Stimulated activated CD8-positive, alpha-beta memory T cell treated with anti-CD3 and anti-CD28 coated beads, Interleukin-2, amount 100 ng/mL, for 48 hours (primary cell): ENCODE measurements at places on chromosomes 2 and 18.

DNA sequence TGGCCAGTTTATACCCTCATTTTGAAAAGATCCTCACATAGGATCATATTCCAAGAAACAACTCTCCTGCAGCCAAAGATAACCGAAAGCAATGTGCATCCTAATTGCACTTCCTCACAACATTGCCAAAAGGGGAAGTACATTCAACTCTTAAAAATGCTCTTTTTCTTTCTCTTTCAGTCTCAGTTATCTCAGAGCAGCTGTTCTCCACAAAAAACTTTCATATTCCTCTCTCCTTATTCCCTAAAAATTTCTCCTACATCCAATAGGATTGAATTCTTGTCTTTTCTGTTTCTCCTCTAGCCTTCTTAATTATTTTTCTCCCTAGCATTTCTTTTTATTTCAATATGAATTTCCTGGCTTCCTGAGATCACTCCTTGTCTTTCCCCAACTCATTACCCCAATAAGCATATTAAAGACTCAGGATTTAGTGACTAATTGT is 7.4 kb upstream of the VRK2 start:
- DNase-seq, result no peak

- DNase-seq, result no peak
Observed at GRCh38 chr2:71505086-71505769, 51.9 kb downstream of the DYSF start.

DNA sequence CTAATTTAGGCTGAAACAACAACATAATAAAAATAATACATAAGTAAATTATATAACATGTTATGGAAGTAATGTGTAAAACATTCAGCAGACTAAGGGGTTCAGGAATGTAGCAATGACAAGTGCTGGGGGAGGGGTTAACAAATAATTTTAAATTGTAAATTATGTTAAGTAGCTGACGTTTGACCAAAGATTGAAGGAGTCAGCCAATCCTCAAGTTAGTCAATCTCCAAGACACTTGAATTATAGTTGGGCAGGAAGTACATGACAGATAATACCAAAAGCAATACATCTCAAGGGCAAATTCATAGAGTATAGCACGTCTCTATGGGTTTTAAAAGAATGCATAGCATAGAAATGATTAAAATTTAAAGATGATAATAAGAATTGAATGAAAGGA is 89.1 kb downstream of the KCNH7 start:
- no peak for DNase-seq

DNA sequence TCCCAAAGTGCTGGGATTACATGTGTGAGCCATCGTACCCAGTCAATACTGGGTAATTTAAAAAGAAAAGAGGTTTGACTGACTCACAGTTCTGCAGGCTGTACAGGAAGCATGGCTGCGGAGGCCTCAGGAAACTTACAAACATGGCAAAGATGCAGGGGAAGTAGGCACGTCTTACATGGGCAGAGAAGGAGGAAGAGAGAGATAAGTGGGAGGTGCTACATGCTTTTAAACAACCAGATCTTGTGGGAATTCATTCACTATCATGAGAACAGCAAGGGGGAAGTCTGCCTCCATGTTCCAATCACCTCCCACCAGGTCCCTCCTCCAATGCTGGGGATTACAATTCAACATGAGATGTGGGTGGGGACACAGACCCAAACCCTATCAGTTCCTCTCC is 192.5 kb downstream of the ATAD2B start:
- no peak for DNase-seq

- no peak for DNase-seq
Observed at GRCh38 chr2:7083580-7084509, 166.6 kb downstream of the RNF144A start.

- DNase-seq, result no peak
Observed at GRCh38 chr2:70118798-70119454, 31.6 kb downstream of the PCBP1 start.

DNA sequence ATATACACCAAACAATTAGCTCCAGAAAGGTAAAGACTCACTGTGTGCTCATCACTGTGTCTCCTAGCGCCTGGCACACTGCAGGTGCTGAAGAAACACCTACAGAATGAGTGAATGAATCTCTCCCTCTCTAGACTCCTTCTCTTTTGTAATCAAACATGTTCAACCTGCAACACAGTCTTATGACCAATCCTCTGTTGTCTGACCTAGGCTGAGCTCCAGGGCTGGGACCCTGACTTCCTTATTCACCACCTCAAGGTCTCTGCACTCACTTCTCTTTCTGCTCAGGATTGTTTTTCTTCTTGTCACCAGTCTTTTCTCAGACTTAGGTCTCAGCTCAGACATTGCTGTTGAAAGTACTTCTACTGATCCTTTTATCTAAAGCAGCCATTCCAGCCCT is 9.8 kb downstream of the CKAP2L start:
- no peak for DNase-seq

DNA sequence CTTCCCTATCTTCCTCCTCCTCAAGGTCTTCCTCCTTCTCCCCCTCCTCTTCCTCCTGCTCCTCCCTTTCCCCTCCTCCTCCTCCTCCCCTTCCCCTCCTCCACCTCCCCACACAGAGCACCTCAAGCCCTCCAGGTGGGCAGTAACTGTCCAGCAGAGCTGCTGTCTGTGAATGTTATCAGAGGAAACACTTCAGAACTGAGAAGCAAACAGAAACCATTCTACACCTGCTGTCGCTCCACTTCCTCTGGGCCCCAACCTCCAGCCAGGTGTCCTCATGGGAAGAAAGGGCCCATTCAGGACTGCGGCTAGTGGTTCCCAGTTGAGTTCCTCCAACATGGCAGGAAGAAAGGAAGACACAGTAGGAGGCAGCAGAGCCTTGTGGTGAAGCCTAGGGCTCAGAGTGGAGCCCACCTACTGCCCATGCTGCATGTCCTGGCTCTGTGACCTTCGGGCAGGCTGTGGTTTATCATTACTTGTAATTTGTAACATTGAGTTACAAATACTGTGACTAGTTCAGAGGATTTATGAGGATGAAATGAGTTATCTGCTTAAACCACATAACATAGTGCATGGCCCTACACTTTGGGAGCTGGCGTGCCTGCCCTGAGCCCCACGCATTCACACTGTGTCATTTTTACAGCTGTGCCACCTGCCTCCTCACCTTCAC is 165.9 kb upstream of the ID2 start:
- no peak for DNase-seq

- DNase-seq, result no peak
Observed at GRCh38 chr2:221637851-221638250, 65.7 kb upstream of the EPHA4 start.

- no peak for DNase-seq
Observed at GRCh38 chr2:85823951-85824350, 64.8 kb downstream of the ST3GAL5 start.

DNA sequence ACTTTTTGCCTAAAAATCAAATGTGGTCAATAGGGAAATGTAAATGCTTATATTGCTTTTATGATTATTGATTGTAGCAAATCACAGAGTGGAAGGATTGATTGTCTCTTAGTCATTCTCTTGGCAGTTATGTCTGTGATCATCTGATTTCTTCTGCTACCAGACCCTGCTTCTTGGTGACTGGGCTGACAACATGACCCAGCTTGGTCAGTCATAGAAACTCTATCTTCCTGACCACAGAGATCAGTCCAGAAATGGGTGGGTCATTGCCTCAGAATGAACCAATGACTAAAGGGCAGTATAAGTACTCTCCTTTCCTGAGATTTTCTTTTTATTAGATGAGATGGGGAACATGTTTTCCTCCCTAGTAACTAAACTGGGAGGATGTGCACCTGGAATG is 87.6 kb downstream of the MAIP1 start:
- DNase-seq, result no peak

- DNase-seq, result peak; percentile 51
Observed at GRCh38 chr18:58525517-58525916, 103.4 kb downstream of the ALPK2 start.

- peak; percentile 43 for DNase-seq
Observed at GRCh38 chr18:51153659-51154371, 43.7 kb downstream of the MEX3C start.

DNA sequence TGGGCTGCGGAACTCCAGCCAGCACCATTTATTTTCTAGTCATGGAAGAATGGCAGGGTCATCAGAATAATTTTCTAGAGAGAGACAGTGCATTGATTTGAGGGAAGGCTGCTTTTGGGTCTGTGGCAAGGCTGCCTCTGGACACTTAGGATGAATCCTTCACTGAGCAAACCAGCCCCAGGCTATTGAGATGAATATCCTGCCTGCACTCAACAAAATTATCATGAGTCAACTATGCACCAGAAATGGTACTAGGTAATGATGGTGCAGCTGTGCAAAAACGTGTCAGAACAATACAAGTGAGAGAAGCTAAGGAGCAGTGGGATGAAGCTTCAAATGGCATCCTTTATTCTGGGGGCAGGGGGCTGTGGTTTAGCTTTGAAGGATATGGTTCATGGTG is 115.8 kb downstream of the SPHKAP start:
- no peak for DNase-seq

GRCh38 chr2:143229411-143229810 is 100.2 kb downstream of the ARHGAP15 start:
- DNase-seq, result no peak

GRCh38 chr2:41387519-41387918 is 660.3 kb upstream of the PKDCC start:
- no peak for DNase-seq

GRCh38 chr18:27556741-27557140 is 371.6 kb upstream of the CHST9 start:
- no peak for DNase-seq

GRCh38 chr2:118103951-118104940 is 16.0 kb downstream of the INSIG2 start:
- DNase-seq, result no peak

GRCh38 chr2:147758821-147759220 is 86.0 kb upstream of the ACVR2A start:
- no peak for DNase-seq

- DNase-seq, result no peak
Observed at GRCh38 chr18:3340682-3341097, 78.8 kb downstream of the MYL12B start.

DNA sequence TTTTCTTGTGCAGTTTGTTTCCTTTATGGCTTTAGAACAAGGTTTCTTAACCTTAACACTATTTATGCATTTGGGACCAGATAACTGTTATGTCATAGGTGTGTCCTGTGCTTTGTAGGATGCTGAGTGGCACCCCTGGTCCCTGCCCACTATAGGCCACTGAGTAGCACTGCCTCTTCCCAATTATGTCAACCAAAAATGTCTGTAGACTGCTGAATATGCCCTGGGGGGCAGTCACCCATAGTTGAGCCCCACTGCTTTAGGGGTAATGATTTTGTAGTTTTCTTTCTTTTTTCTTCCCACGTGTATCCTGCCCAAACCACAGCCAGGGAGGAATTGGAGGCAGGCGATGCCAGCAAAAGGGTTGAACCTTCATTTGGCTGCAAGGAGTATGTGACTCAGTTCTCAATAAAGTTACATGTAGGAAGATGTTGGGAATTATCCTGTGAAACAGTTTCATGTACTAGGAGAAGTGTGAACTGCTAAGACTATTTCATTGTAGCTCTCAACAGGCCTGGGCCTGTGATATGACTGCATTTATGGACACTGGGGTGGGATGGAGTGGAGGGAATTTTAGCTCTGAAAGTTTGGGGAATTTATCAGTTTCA is 65.7 kb downstream of the FMNL2 start:
- no peak for DNase-seq

DNA sequence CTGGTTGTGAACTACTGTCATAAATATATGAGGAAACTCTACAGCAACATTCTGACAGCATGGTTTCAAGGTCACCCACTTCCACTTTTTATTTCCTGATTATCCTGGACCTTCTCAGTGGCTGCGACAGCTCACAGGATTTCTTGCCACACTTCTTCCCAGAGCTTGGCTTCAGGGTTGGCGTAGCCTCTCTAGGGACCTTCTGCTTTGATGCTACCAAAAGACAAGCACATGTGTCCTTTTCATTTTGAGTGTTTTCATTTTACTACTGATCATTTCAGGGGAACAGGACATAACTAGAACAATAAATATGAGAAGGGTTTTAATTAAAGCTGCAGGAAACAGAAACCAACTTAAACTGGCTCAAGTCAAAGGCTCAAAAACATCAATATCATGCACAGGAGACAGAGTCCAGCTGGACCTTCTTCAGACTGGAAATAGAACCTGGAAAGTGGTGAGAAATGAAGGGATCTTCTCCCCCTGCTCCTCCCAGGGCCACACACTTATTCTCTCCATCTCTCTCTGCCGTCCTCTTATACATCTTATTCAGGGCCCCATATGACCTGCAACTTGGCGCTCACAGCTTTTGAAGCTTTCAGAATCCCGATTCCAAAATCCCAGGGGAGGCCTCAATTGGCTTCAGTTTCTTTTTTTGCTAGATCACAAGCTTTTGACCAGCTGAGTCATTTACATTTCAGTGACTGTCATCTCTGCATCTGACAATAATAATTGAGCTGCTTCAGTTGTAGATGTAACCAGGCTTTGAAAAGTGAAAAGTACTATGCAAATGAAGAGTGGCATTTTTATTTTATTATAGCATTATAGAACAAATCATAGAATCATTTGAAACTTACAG is 9.7 kb downstream of the VIT start:
- no peak for DNase-seq

DNA sequence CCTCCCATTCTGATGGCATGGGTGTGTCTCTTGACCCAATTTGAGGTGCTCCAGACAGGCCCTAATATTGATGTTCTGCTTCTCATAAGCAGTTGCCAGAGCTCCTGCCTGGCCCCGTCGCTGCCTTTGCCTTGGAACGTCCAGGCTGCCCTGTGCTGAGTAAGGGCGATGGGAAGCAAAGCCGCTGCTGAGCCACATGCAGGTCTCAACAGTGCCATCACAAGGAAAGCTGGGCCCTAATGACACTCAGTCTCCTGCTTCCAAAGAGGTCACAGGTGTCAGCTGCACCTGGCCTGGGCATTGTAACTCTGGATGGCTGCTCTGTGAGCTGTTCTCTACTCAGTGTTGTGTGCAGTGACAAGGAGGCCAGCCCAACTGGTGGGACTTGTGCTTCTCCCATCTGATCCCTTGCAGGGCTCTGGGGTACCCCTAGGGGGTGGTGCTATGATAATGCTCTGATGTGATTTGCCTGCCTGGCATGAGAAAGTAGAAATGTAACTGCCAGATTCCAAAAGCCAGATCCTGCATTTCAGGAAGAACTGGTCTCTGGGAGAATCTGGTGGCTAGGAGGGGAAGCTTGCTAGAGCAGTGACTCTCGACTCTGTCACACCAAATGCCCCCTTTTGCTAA is 8.7 kb downstream of the TTC39C start:
- no peak for DNase-seq

DNA sequence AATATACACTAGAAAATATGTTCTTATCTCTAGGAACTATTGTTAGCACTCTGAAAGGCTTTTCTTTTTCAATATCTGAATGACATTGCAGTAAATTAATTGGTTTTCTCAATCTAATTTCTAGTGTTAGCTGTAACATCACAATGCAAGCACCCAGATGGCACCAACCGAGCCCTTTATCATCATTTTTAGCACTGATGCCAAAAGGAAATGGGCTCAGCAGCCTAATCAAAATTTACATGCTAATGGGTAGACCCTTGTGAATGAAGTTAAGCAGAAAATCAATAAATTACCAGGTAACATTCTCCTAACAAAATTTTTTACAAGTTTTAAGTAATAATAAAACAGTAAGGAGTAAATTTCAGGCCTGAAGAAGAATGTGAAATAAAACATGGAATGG is 53.5 kb upstream of the PGAP1 start:
- DNase-seq, result no peak

- no peak for DNase-seq
Observed at GRCh38 chr2:39851251-39851650, 72.2 kb upstream of the THUMPD2 start.
